NCI-H1092 (cell line): ENCODE measurements at places on chromosomes 16 and 17.

- no peak for DNase-seq
These were observed 2.1 kb downstream of the SOX9 start for GRCh38 chr17:72122765-72123529.

DNA sequence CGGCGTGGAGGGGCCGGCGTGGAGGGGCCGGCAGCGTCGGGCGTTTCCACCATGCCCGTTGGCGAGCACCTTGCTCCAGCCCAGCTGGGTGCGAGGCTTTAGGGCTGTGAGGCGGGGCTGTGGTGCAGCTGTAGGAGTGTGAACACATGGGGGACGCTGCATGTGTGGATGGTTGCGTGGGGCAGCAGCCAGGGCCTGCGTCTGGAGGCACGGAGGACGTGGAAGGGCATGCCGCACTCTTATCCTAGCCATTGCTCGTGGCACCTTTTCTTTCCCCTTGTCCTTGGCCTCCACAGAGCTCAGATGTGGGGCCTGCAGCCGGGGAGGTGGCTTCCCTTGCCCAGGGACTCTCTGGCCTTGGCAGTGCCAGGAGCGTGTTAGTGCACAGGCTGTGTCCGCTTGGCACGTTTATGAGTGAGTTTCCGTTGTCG is 47.8 kb downstream of the PDPK1 start:
- DNase-seq = no peak

DNA sequence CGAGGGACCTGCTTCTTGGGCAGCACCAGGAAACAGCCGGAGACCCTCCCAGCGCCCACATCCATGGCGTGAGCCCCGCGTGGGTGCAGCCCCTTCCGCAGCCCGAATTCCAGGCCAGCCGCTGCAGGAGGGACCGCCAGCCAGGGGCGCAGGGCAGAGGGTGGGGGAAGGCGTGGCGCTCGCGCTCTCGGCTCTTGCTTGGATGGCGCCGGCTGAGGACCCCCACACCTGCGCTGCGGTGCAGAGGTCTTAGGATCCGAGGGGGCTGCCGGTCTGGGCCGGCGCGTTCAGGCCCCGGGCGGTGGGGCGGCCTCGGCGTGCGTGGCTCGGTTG is 28.8 kb downstream of the ACTG1 start:
- DNase-seq = no peak

- no peak for DNase-seq
These were observed 13.8 kb downstream of the USP22 start for GRCh38 chr17:21029036-21029435.

- DNase-seq = no peak
These were observed 243.5 kb downstream of the FOXL1 start for GRCh38 chr16:86821895-86822294.

DNA sequence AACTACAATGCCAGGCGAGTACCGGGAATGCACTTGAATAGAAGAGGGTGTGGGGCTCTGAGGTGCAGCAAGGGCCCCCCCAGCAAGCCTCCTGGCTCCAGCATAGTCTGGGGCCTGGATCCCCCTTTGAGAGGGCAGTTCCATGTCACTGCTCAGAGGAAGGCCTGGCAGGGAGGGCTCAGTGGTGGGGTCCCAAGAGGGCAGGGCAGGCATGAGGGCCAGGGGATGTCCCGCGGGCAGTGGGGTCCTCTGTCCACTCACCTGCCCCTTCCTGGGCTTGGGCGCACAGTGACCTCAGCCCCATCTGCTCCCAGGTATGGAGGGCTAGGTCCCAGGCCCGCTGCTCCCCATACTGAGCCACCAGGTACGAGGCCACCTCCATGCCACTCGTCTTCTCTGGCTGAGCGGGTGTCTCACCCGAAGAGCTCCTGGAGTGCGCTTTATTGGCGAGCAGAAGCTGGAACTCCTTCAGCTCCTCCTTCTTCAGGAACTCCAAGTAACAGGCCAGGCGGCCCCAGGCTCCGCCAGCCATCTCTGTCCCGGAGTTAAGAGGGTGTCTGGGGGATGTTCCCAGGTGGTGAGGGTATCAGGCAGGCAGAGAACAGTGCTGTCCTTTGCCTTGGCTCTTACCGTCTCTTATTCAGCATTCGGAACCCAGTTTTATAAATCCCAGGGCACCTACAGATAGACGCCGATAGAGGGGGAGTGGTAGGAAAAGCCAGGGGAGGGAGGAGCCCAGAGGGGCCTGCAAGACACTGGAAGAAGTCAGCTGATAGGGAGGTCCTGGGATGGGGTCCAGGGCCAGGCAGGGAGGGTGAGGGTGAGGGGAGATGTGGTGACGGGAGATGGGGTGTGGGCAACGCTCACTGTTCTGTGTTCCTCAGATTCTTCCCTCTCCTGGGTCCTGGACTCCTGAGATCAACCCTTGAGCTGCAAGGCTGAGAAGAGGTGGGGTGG is 605 bp downstream of the NLRP1 start:
- DNase-seq = no peak

DNA sequence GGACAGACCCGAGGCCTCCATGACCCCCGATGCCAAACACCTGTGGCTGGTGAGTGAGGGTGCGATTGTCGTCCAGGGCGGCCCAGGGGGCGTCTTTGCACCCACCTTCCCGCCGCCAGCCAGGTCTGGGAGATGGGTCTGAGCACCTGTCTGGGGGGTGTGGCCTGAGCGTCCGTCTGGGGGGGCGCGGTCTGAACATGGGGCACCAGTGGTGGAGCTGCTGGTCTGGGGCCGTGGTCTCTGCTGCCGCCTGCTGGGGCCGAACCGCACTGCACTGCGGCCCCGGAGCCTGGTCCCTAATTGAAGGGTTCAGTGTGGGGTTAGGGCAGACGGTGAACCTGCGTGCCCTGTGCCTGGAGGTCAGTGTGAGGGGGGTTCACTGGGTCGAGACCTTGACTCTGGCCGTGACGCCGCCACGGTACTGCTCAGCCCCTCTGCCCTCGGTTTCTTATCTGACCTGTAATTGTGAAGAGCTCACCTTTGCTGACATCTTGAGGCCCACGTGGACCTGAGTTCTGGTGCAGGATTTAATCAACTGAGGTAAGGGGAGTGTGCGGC is 12.6 kb upstream of the TCF25 start:
- DNase-seq = peak; percentile 38

DNA sequence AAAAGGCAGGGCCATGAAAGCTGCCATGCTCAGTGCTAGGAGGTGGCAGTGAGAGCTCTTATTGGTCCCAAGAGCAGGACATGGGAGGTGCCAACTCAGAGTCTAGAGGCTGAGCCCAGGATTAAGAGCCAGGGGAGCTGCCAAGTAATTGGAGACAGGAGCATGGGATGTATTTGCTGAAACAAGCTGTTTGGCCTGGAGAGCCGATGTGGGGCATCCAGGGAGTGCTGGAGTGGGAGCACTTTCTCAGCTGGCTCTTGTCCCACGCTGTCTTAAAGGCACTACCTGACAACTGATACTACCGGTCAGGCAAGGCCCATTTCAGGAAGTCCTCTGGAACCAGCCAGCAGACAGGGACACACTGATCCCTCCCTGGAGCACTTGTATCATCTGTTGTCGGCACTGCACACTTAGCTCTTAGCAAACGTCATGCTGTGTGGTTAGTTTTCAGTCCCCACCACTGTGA is 19.3 kb downstream of the ANKFN1 start:
- peak; percentile 79 for DNase-seq

- no peak for DNase-seq
These were observed 18.9 kb upstream of the HOXB9 start for GRCh38 chr17:48644910-48645557.

- DNase-seq = no peak
These were observed 7.2 kb downstream of the PDK2 start for GRCh38 chr17:50102164-50102991.

DNA sequence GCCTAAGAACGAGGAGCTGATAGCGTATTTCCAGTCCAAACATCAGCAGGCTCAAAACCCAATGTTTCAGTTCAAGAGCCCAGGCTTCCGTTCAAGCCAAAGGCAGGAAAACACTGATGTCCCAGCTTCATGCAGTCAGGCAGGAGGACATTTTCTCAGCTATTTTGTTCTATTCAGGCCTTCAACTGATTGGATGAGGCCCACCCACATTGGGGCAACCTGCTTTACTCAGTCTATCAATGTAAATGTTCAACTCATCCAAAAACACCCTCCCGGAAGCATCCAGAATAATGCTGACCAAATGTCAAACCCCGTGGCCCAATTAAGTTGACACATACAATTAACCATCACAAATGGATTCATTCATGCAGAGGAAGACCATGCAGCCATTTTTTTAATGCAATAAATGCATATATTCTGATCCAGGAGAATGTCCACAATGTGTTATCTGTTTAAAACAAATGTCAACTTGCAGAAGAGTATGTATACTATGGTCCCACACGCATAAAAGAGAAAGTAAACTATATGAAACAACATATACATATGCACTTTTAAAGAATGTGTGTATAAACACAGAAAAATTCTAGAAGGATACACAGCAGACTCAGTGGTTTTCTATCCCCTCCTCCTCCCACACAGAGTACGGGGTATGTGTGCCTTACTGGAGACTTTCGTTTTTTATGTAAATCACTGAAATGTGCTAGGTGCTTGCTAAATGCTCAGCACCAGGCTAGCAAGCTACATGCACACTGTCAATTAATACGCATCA is 28.8 kb upstream of the DYNLRB2 start:
- DNase-seq = no peak

DNA sequence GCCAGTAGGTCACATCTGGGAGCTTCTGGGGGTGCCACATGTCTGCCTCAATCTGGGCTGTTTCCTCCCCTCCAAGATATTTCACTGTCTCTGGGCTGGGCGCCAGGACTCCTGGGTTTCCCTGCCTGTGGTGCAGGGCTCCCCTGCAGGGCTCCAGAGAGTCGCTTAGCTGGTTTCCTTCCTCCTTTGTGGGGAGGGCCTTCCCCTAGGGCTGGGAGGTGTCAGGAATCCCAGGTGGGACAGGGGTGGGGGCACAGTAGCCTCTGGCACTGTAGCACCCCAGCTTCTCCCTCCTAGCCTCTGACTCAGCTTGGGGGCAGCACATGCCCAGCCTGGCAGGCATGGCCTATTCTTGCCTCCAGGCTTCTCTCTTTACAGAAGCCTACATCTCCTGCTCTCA is 2.6 kb downstream of the RARA start:
- DNase-seq = peak; percentile 14

DNA sequence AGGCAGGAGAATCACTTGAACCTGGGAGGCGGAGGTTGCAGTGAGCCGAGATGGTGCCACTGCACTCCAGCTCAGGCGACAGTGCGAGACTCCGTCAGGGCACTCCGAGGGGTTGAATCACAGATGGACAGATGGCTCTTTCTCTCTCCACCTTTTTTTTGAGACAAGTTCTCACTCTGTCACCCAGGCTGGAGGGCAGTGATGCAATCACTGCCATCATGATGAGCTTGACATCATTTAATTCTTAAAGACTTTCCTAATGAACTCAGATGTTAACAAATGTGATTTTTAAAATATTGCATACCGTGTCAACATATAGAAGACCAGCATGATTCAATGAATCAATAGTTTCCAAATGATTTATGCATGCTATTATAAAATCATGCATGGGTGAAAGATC is 3.5 kb downstream of the GDPD1 start:
- no peak for DNase-seq

- DNase-seq = no peak
These were observed 162.4 kb downstream of the PPM1E start for GRCh38 chr17:58918072-58918471.

- no peak for DNase-seq
These were observed 4.7 kb downstream of the KRT37 start for GRCh38 chr17:41419716-41420115.

GRCh38 chr16:3042376-3042775 is 4.0 kb upstream of the MMP25 start:
- no peak for DNase-seq

- no peak for DNase-seq
These were observed 54.3 kb downstream of the MYH13 start for GRCh38 chr17:10318535-10318934.

GRCh38 chr16:17529982-17530760 is 59.4 kb upstream of the XYLT1 start:
- no peak for DNase-seq

GRCh38 chr16:13856398-13856797 is 63.6 kb upstream of the ERCC4 start:
- no peak for DNase-seq

DNA sequence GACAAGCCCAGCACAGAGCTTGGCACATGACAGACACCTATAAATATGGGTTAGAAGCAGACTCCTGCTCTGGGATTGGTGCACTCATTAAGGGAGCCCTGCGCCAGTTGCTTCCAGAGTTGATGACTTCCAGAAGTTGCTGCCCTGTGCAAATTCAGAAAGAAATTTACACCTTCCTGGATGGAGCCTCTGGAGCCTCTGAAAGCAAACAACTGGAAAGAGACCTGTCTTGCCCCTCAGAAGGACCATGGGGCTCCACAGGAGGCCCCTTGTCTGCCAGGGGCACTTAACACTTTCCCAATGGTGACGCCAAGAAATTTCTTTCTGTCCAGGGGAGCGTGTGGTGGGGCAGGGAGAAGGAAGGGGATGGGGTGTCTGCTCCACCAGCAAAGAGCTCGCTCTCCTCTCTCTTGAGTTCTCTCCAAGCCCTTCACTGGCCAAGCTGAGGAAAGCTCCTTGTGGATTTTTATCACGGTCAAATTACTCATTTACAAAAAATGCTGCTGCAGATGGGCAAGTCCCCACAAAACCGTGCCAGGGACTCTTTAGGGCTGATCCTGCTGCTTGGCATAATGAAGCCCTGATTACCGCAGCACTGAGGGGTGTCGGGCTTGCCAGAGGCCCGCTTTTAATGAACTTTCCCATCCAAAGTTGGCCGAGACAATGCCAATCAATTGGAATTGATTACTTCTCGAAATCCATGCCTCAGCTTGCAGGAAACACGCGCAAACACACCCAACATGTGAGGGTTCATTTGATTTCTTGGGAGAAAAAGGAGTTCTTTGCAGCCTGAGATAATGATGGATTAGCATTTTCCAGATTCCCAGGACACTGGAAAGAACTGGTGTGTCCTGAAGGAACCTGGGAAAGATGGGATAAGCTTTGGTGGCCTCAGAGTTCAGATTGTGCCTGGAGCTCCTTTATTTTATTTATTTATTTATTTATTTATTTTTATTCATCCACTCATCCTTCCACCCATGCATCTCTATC is 583.6 kb upstream of the CDH5 start:
- peak; percentile 0 for DNase-seq

DNA sequence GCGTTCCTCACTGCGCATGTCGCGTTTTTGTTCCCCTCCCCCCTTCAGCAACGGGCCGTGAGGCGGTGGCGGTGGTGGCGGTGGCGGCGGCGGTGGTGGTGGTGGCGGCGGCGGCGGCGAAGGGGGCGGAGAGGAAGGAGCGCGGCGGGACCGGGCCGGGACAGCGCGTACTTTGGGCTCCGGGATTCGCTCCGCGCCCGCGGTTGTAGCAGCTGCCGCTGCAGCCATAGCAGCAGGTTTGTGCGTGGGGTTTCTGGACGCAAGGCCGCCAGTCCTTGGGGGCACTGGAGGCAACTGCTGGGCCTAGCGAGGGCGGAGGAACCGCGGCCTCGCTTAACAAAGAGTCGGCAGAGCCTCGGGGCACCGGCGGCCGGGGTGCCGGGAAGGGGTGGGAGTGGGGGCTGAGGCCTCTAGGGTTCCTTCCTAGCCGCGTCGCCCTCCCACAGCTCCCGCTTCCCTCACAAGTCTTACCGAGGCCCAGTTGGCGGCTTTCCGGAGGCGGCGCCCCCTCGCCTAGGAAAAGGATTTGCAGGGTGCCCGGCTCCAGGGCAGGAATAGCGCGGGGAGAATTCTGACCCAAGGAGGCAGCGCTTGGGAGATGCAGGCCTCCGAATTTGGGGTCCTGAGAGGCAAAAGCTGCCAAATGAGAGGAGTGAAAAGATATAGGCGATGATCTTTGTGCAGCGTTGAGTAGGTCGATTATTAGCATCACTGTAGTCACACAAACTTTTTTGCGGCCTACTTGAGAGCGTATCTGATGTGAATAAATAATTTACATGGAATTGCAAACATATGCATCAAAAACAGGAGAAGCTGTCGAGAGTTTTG is at the start of gene DDX42:
DDX42 (plus strand) TSS at position 30 of the 828 bp plus-strand sequence. CDS start 12,880 bp downstream, outside the sequence.
- DNase-seq = peak; percentile 24

GRCh38 chr17:60305141-60305540 is 86.8 kb downstream of the USP32 start:
- DNase-seq = no peak
